Stimulated activated CD4-positive, alpha-beta T cell treated with anti-CD3 and anti-CD28 coated beads, Interleukin-4, amount 100 ng/mL, for 4 hours (primary cell): ENCODE measurements at places on chromosomes 2 and 18.
A peak's percentile ranks its signal among the peaks of the same experiment; 100 is the strongest.

- DNase-seq, result no peak
Observed at GRCh38 chr2:181943411-181944124, 42.1 kb upstream of the PPP1R1C start.

DNA sequence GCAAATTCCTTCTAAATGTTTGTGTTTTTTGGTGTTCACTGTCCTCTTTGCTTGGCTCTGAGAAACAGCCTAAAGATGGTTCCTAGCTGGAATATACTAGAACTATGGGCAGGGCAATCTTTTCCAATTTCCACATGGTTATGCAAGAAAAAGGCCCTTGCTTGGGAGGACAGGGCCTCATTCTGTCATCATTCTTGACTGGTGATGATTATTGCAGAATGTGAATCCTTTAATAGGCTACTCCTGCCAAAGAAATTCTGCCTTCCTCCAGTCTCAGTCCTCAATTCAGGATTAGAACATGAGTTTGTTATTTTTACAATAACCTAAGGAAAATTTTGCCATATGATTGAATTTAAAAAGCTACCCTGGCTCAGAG is 218.7 kb downstream of the HNMT start:
- DNase-seq, result no peak

- DNase-seq, result no peak
Observed at GRCh38 chr2:21011453-21011852, 32.4 kb downstream of the APOB start.

DNA sequence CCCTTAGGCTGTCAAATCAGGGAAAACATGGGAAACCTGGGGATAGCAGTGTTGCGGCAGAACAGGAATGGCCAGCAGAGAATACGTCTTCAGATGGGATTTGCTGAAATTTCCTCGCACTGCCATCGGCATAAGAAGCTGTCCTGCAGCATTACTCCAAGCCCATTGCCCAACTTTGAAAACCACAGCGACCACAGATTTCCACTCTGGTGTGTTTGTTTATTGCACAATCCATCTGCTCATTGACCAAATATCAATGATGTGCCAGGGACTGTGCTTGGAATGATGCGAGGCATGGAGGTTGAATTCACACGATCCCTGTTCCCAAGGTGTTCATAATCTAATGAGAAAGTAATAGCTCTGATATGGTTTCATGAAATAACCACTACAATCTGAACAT is 383.3 kb upstream of the MYT1L start:
- no peak for DNase-seq

DNA sequence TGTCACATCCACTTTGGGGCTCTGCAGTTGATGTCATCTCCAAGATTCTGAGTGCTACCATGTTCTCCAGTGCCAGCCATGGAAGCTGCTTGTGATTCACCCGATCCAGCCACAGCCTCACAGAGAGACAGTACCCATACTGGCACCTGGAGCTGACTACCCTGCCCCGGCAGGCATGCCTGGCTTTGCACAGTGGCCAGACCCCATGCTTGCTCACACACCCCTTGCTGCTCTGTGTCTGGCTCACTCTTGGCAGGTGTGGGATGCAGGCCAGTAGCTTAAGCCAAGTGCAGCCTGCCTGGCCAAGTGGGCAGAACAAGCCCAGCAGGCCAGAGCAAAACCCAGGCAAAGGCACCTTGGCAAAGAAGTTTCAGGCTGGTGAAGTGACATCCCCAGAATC is 828.4 kb upstream of the VRK2 start:
- no peak for DNase-seq

DNA sequence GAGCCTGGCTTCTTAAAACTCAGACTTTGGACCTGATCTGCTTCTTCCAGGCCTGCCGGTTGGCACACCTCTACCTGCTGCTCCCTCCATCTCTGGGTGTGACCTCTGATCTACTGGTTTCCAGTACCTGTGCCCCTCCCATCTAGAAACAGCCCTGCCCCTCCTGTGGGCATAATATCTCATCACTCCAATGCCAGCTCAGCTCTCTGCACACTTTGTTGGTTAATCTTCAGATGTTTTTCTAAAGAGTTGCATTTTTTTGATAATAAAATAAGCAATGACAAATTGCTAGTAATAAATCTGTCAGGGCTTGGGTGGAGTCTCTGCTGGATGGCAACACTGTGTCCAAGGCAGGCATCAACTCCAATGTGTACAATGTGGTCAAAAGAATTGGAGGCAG is 89.6 kb upstream of the PPP1CB start:
- DNase-seq, result no peak

DNA sequence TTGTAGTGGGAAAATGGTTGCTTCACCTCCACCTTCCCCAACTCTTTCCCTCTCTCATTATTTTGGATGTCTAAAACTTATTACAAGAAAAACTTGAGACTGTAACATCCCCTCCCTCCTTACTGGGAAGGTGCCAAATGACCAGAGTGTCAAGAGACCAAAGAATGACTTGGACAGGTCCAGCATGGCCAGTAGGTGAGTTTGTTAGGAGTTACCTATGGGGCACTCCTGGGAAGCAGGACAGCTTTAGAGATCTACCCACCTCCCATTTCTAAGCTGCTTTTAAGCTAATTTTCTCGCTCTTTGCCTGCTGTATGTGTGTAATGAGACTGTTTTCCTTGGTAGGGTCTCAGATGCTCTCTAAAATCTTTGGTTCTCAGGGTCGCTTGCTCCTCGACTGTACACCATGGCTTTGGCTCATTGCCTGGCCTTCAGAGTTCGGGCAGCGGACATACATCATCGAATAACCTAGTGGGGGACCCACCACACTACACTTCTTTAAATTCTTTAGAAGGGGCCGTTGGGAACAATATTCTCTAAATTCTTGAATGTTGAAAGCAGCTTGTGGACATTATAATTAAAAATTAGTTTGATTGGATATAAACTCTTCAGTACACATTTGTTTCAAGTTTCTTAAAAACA is 45.2 kb downstream of the SLC30A6 start:
- DNase-seq, result no peak

GRCh38 chr2:118312969-118313756 is 224.9 kb downstream of the INSIG2 start:
- no peak for DNase-seq

DNA sequence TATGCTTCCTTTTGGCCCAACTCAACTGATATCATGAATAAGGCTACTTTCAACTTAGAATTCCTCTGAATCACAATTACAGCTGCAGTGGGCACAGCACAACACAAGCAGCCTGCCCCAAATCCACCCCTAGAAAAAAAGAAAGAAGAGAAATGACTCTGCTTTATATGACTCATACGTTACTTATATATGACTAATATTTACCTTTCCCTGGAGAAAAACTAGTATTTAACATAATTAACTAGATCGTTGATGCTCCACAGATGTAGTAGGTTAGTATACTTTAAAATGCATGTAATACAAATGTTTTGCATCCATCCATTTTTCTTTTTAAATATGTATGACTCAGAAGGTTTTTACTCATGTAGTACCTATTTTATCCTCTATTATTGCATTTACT is 133.3 kb upstream of the UNC80 start:
- DNase-seq, result no peak

DNA sequence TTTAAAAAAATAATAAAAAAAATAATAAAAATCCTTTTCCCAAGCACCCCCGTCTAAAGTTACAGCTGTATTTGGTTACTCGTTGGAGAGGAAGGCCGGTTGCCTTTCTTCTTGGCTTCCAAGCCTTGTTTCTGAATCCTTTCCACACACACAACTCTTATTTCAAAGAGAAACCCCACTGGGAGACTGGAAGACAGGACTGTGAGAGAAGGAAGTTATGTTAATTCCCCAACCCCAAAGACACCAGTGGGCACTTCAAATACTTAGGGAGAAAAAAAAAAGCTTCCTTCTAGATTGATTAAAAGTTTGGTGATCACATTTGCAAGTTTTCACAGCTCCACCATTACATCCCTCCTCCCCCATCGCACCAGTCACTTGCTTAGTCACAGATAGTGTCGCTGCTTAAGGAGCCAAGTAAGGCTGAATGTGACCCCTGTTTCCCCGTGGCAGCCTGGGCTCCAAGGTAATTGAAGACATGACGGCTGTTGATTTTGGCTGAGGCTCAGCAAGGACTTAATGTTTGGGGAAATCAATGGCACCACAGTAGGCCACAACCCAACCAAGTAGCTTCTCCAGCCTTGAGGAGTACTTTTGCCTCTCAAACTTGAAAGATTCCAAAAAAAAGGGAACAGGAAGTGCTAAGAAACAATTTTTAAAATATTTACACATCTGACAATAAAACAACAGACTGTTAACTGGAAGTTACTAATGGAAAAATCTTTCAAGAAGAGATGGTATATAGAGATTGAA is 40.8 kb upstream of the FRZB start:
- no peak for DNase-seq

DNA sequence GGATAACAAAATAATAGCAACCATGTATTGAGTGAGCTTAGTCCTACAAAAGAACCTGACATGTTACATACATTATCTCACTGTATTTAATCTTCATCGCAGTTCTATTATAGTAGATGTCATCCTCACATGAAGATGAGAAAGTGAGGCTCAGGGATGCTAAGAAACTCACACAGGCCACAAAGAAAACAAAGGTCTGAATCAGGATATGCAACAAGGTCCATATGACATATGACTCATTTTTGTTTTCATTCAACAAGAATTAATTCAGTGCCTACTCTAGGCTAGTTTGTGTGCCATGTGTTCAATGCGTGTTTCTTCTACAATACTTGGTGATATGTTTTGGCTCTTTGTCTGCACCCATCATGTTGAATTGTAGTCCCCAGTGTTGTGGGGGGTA is 219.7 kb upstream of the EPHA4 start:
- DNase-seq, result no peak

- no peak for DNase-seq
Observed at GRCh38 chr18:55657572-55658331, 69.8 kb upstream of the TCF4 start.

DNA sequence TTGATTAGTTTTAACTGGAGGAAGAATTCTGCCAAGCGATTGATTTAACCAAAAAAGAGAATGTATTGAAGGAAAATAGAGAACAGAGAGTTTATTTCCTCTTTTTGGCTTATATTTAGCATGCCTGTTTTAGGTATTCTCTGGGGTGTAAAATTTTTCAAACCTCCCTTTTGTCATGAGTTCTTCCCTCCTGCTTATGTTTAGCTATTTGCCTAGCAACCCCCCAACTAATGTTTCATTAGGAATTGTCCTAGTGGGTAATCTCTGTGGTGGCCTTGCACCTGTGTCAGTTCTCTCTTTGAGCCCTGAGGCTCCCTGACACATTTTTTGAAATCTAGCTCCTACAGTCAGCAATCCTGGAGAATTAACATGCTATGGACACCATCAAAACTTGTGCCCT is 12.5 kb upstream of the REG1B start:
- no peak for DNase-seq

GRCh38 chr18:32271672-32272208 is 81.9 kb downstream of the MEP1B start:
- no peak for DNase-seq

GRCh38 chr2:161745866-161746614 is 121.8 kb downstream of the SLC4A10 start:
- no peak for DNase-seq

GRCh38 chr18:31486165-31486564 is 11.8 kb upstream of the DSG2 start:
- DNase-seq, result no peak

DNA sequence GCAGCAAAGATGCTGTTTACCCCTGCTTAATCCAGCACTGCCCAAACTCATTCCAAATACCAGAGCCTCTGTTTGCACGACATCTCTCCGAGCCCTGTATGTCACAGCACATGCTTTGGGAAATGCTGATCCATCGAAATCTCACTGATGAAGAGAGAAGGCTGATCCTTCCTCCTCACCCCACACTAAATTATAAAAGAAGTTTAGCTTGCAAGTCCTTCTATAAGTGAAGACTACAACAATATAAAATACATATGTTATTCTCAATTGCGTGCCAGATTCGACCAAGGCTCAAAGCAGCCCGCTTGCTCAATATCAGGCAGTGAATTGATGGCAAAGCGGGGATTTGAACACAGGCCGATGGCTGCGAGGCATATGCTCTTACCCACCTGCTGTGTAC is 30.7 kb upstream of the SLC35F6 start:
- no peak for DNase-seq

DNA sequence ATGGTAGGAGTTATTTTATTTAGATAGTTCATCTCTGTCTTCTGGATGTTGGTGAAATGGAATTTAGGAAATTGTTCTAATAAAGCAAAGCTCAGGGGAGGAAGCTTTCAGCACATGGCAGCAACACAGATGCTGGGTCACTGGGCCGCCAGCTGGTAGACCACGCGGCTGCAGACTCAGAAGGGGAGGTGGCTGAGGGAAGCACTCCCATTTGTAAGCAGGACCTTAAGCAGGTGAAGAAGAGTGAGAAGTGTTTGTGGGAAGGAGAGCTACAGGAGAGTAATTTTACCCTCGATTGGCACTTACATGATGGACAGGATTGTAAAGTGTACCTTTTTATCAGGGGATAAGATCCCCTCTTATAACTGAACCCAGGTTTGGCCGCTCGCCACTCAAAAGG is 24.4 kb downstream of the NMS start:
- no peak for DNase-seq

GRCh38 chr2:225326969-225327368 is 72.5 kb upstream of the NYAP2 start:
- no peak for DNase-seq

- peak; percentile 5 for DNase-seq
Observed at GRCh38 chr2:86622519-86623042, 1.1 kb downstream of the RNF103 start.

GRCh38 chr18:61847164-61847791 is 45.5 kb downstream of the RNF152 start:
- DNase-seq, result no peak

GRCh38 chr2:178244777-178245176 is 50.5 kb downstream of the OSBPL6 start:
- DNase-seq, result no peak

- no peak for DNase-seq
Observed at GRCh38 chr2:134365356-134365755, 111.5 kb downstream of the MGAT5 start.

- no peak for DNase-seq
Observed at GRCh38 chr2:70777450-70777849, 9.4 kb upstream of the ADD2 start.

- no peak for DNase-seq
Observed at GRCh38 chr18:36330435-36331052, 33.0 kb downstream of the FHOD3 start.

GRCh38 chr2:175207741-175208438 is 26.4 kb upstream of the ATP5MC3 start:
- no peak for DNase-seq

DNA sequence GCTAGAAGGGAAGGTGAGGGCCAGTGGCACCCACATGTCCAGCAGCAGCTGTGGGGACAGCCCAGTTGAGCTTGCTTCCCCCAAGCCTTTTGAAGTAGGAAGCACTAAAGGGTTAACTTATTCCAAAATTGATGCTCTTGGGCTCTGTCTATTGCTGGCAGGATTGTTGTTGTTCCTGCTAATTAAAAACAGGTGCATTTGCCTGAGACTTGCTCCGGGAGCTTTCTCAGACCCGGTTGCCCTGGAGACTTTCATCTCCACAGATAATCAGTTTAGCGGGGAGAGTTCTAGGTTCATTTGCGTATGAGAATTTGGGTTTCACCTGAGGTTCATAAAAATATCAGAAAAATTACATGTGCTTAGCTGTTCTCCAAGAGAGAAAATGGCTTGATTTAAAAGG is 277.3 kb downstream of the LRATD1 start:
- DNase-seq, result no peak

- no peak for DNase-seq
Observed at GRCh38 chr2:45005261-45006002, 3.8 kb downstream of the SIX2 start.
